ENCODE measurements at places on chromosomes 3 and 15. TPM values are rescaled to one million over a fixed set of nuclear protein-coding genes. Genes with fewer than 3 reads are reported as not detected.

GRCh38 chr3:100900671-100901335, 92.4 kb downstream of the ABI3BP start:
- H3K27me3 ChIP-seq: no peaks in the 10 kb centered on the region
- peaks cover 19% of the 10 kb centered on the region for H3K4me1 ChIP-seq
- DNase-seq: no peak
- H3K4me3 ChIP-seq: no peak overlapping the region

DNA sequence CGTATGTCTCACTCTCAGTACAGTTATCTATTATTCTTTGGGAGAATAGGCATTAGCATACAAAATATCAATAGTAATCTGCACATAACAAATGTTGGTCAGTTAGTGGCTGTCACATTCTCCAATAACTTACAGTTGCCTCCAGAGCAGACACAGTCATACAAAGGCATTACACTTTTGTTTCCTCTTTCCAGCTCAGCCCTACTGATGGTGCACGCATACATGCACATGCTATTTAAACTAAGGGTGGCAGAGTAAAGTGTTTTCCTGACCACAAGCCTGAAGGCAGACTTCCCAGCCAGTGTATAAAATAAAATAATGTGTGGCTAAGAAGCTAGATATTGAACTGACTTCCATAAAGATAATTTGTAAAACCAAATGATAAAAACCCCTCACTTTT, 47.6 kb downstream of the PHLDB2 start:
- no peaks in the 10 kb centered on the region for H3K27me3 ChIP-seq
- no peak for DNase-seq
- no peaks in the 10 kb centered on the region for H3K36me3 ChIP-seq
- no peak overlapping the region for H3K4me3 ChIP-seq

PIF1 gene
- 2.8 TPM for total RNA-seq

DNA sequence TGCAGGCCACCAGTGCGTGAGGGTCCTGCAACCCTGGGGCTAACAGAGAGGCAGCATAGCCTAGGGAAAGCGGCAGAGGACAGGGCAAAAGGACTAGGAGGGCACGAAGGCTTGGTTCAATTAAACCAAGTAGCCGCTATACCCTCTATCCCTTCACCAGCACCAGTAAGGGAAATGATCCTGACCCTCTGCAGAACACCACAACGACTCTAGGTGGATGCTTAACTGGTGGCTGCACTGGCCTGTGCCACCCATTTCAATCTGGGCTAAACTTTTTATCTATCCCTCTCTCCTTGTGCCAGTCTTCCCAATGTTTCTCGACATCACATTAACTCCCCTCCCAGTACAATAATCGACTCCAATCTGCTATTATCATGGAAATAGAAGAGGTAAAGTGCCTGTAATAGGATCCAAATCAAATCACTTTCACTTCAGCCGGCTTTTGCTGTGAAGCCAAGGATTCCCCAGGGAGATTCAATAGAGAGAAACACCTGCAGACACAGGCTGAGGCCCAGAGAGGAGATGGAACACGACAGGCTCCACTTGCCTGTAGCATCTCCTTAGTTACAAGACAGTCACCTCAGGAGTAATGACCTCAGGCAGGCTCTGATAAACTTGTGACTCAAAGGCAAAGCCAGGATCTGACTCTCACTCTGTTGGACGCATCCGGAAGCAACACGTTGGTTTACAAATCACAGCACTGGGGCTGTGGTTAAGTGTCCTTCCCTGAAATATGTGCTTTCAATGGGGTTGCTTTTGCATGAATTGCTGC, 791.6 kb upstream of the ARRDC4 start:
- no peaks in the 10 kb centered on the region for H3K4me1 ChIP-seq
- H3K4me3 ChIP-seq: no peak overlapping the region
- H3K27ac ChIP-seq: no peak overlapping the region
- no peaks in the 10 kb centered on the region for H3K36me3 ChIP-seq

TRIM42 gene
- not detected for total RNA-seq

GRCh38 chr15:51312166-51313073, 26.0 kb downstream of the CYP19A1 start:
- peak; percentile 54 for DNase-seq
- H3K36me3 ChIP-seq: no peaks in the 10 kb centered on the region
- H3K27me3 ChIP-seq: peaks cover 5% of the 10 kb centered on the region
- no peak overlapping the region for H3K27ac ChIP-seq

DNA sequence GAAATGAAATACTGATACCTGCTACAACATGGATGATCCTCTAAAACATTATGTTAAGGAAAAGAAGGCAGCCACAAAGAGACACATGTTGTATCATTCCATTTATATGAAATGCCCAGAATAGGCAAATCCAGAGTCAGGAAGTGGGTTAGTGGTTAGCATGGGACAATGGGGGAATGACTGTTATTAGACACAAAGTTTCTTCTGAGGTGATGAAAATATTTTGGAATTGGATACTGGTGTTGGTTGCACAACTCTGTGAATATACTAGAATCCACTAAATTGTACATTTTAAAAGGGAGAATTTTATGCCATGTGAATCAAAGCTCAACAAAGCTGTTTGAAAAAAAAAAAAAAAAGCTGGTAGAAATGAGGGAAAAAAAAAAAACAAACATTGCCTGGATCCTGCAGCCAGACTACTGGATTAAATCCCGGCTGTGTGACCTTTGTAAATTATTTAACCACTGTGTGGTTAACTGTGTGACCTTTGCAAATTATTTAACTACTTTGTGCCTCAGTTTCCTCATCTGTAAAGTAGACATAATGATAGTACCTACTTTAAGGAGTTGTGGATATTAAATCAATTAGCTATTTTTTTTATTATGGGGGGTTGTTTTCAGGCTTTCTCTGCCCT, 75.6 kb upstream of the PRICKLE2 start:
- no peak overlapping the region for H3K4me3 ChIP-seq
- H3K36me3 ChIP-seq: no peaks in the 10 kb centered on the region
- DNase-seq: no peak

DNA sequence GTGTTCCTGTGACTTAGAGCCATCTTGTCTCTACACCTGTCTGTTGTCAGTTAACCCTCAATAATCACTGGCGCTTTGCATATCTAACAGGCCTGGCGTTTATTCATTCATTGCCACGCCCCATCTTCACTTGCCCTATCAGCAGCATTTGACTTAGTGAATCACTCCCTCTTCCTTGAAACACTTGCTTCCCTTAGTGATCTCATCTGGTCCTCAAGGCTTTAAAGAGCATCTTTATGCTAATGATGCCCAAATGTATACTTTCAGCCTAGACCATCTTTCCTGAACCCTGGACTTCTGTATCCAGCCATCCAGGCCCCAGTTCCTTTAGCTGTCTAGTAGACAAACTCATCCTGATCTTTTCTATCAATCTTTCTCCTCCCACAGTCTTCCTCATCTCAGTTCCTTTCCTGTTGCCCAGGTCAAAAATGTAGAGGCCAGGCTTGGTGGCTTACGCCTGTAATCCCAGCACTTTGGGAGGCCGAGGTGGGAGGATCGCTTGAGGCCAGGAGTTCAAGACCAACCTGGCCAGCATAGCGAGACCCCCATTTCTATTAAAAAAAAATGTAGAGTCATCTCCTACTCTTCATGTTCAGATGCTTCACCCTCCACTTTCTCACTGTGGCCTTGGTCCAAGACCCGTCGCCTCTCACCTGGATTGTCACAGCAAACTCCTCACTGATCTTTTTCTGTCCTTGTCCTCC, 1.4 kb upstream of the IGDCC4 start:
- DNase-seq: no peak
- peaks cover 17% of the 10 kb centered on the region for H3K4me1 ChIP-seq
- H3K27me3 ChIP-seq: no peaks in the 10 kb centered on the region
- no peaks in the 10 kb centered on the region for H3K36me3 ChIP-seq

GOLGA8G gene
- not detected for total RNA-seq

DNA sequence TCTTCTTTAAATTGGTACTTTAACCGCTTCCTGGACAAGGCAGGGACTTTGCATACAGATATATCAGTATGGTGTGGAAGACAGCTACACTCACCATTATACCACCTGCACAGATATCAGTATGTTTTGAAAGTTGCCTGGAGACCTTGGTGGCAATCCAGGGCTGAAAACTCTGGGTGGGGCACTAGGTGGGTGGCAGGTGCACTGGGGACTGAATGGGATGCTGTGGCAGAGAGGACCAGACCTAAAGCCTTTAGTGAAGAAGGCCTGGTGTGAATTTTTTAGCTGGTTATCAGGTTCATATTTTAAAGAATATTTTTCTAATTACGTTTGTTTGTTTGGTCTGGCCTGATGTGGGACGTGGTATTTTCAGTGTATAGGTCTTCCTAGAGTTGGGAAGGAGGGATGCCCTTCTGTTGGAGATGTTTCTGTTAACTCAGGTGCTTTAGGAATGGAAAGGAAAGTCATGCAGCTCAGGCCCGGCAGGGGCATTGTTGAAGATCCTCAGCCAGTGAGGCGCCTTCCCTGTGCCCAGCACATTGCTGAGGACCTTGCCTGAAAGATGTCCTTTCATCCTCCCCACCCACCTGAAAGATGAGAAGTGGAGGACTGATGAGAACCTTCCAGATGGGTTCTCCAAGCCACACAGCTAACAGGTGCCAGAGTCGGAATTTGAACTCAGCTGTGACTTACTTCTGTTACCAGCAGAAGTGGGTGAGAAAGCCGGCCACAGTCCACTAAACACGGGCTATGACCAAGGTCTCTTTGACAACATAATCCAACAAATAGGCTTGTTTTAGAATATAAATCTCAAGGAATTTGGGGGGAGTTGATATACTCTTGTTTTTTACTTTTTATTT, 77.3 kb downstream of the APBA2 start:
- H3K27ac ChIP-seq: no peak overlapping the region
- H3K4me1 ChIP-seq: no peaks in the 10 kb centered on the region
- no peaks in the 10 kb centered on the region for H3K36me3 ChIP-seq

- H3K27ac ChIP-seq: no peak overlapping the region
- no peak overlapping the region for H3K4me3 ChIP-seq
- DNase-seq: no peak
- H3K27me3 ChIP-seq: no peaks in the 10 kb centered on the region
- no peaks in the 10 kb centered on the region for H3K4me1 ChIP-seq
These were observed 199.6 kb upstream of the CHRM5 start for GRCh38 chr15:33768670-33769190.

GRCh38 chr15:98906712-98907083, 100.9 kb downstream of the PGPEP1L start:
- H3K4me3 ChIP-seq: no peak overlapping the region
- peak; percentile 82 for DNase-seq
- H3K27me3 ChIP-seq: no peaks in the 10 kb centered on the region

DPH3 gene
- total RNA-seq: 4.7 TPM

GUCA1C gene
- total RNA-seq: not detected

DNA sequence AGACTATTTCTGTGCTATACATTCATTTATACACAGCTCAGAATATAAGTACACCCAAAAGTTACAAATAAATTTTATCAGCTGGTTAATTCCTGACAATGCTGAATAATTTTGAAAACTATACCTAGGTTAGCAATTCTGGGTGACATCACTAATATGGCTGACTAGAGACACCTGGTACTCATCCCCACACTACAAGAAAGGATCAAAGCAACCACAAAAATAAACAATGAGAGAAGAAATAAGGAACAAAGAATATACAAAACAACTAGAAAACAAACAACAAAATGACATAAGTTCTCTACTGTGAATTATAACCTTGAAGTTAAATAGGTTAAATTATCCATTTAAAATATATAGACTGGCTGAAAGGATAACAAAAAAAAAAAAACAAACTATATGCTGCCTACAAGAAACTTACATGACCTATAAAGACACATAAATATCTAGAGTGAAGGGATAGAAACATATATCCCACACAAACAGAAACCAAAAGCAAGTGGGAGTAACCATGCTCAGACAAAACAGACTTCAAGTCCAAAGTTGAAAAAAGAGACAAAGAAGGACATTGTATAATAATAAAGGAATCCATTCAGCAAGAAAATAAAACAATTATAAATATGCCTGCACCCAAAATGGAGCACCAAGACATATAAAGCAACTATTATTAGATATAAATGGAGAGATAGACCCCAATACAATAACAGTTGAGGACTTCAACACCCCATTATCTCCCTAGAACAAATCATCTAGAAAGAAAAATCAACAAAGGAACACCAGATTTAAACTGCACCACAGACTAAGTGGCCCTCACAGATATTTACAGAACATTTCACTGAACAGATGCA, 57.8 kb downstream of the IMPG2 start:
- no peaks in the 10 kb centered on the region for H3K4me1 ChIP-seq
- H3K36me3 ChIP-seq: no peaks in the 10 kb centered on the region
- DNase-seq: peak; percentile 17

NEO1 gene
- total RNA-seq: 53.9 TPM

- H3K27ac ChIP-seq: no peak overlapping the region
- peaks cover 8% of the 10 kb centered on the region for H3K4me1 ChIP-seq
- H3K27me3 ChIP-seq: no peaks in the 10 kb centered on the region
- H3K36me3 ChIP-seq: no peaks in the 10 kb centered on the region
- H3K4me3 ChIP-seq: no peak overlapping the region
These were observed 433.7 kb downstream of the MAGI1 start for GRCh38 chr3:65604863-65605526.

- no peak for DNase-seq
- peaks cover 56% of the 10 kb centered on the region for H3K27me3 ChIP-seq
- H3K4me1 ChIP-seq: no peaks in the 10 kb centered on the region
- no peaks in the 10 kb centered on the region for H3K36me3 ChIP-seq
These were observed 3.5 kb upstream of the TGM5 start for GRCh38 chr15:43270113-43270665.

IQCF5 gene
- total RNA-seq: not detected

ATP13A5 gene
- total RNA-seq: not detected

- H3K27ac ChIP-seq: peak within 1 kb of the TSS; percentile 9
- DNase-seq: peak; percentile 94
- H3K4me1 ChIP-seq: peaks cover 29% of the 10 kb centered on the region
- no peaks in the 10 kb centered on the region for H3K27me3 ChIP-seq
- H3K36me3 ChIP-seq: no peaks in the 10 kb centered on the region
These were observed at the start of gene PCLAF for GRCh38 chr15:64381000-64381751. Gene PCLAF, minus strand, starts transcription at chr15:64381441. Its CDS starts 70 bp downstream, at chr15:64381371.

ATP8B4 gene
- 14.3 TPM for total RNA-seq

DNA sequence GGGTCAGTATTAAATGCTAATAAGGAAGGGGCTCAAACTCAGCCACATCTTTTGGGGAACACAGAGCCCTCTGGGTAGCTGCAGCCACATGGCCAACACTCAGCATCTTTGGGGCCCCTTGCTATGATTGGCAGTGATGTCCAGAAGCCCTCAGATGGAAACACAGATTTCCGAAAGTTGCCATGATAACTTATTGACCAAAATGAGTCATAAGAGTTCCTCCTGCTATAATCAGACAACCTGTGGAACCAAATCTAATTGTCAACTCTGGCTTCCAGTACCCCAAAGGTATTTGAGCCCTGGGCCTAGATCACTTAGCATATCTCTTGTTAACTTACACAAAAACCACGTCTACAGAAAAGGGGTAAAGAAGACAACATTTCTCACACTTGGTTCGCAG, 392.2 kb downstream of the KCNH8 start:
- H3K4me1 ChIP-seq: no peaks in the 10 kb centered on the region
- DNase-seq: no peak
- H3K4me3 ChIP-seq: no peak overlapping the region
- no peaks in the 10 kb centered on the region for H3K27me3 ChIP-seq
- H3K27ac ChIP-seq: no peak overlapping the region

SPINK8 gene
- total RNA-seq: not detected

TRH gene
- total RNA-seq: not detected
